ENCODE measurements at places on chromosomes 6 and 20.

- DNase-seq, result no peak
Observed at GRCh38 chr6:106886922-106887797, 87.4 kb downstream of the CD24 start.

- no peak for DNase-seq
Observed at GRCh38 chr20:15976047-15976736, 597.1 kb downstream of the KIF16B start.

GRCh38 chr20:38893565-38894090 is 32.6 kb upstream of the FAM83D start:
- DNase-seq, result no peak

- DNase-seq, result no peak
Observed at GRCh38 chr20:14295238-14295637, 42.2 kb downstream of the FLRT3 start.

GRCh38 chr6:81565071-81565470 is 187.4 kb downstream of the TENT5A start:
- no peak for DNase-seq

GRCh38 chr6:155116571-155116910 is 121.4 kb downstream of the TIAM2 start:
- no peak for DNase-seq

All from BJ (cell line).